ENCODE measurements at places on chromosomes 3 and 15.

DNA sequence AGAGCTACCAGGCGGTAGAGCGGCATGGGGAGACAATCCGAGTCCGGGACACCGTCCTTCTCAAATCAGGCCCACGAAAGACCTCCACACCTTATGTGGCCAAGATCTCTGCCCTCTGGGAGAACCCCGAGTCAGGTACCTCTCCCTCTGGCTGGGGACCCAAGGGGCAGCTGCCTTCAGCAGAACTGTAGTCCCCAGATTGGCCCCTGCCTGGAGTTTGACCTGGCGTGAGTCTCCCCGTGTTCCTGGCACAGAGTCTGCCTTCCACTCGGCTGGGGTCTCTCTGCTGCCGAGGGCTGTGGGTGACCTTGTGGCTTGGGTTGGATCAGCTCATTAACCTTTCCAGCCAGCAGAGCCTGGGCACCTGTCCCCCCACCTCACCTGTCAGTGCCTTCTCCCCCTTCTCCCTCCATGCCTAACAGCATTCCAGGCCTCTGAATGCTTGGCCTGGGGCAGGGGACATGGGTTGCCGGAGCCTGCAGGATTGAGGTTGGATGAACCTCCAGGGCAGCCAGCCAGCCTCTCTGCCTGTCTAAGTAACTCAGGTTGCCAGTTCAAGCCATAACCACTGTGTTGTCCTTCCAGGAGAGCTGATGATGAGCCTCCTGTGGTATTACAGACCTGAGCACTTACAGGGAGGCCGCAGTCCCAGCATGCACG is 6.8 kb upstream of the CHST14 start:
- no peak for DNase-seq

DNA sequence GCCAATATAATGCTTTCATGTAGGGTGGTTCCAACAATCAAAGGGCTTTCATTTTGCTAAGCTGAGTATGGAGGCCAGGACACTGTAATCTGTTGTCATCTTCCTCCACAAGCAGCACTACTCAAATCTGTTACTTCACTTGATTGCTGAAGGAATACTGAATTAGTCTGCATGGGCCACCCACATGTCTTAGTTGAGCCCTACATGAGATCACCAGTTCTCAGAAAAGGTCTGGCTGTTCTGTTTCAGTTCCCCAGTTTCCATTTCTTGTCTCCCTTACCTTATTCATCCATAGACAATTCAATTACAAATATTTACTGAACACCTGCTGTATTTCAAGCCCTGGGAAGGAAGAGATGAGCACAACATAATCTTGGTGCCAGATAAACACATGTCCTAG is 119.2 kb downstream of the FHIT start:
- no peak for DNase-seq

- DNase-seq = peak; percentile 2
Measured at GRCh38 chr3:133386876-133387275, 13.0 kb upstream of the BFSP2 start.

DNA sequence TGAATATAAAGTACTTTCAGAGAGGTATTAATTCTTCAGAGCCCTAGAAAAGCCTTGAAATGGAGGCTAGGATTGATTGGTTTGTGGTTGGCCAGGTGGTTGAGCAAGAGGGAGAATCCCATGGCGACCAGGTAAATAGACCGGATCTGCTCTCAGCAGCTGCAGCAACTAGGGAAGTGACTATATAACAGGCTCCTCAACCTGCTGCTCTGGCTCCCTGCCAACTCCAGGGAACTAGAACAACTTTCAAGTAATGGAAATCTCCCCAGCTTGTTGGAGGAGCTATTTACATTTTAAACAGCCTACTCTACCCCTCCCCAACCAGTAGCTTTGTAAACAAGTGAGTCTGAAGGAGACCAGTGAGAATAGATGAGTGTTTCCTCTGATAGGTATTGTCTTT is 121.8 kb upstream of the CADM2 start:
- DNase-seq = no peak

DNA sequence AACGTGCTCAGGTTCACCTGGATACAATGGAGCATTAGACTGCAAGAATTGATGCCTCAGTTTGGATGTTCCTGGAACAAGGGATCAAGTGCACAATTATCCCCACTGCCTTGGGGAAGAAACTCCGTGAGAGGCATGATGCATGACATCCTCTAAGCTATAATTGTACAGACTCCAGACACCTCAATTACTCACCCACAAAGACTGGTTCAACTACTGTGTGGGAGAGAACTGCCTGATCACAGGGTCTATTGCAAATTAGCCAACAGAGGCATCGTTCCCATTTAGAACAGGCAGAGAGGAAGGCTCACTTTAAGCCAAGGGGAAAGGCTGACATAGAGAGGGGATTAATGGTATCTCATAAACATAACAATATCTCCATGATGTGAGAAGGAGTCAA is 43.5 kb downstream of the ARRDC4 start:
- no peak for DNase-seq

GRCh38 chr3:140823106-140823505 is 118.5 kb upstream of the SLC25A36 start:
- no peak for DNase-seq

DNA sequence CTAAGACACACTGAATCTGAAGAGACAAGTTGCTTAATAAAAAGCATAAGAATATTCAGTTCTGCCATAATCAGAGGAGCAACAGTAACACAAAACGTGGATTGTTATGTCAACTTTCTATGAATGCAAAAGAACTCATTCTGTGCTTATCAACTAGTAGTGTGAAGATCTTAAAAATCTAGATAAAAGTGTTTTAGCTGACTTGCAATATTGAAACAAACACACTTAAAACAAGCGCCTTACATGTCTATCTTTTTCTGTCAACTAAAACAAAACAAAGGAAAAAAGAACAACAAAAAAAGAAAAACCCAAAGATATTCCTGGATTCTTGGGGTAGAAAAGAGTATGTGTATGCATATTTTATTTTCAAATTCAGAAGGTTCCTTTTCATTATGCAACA is 37.7 kb downstream of the TASOR start:
- DNase-seq = no peak

DNA sequence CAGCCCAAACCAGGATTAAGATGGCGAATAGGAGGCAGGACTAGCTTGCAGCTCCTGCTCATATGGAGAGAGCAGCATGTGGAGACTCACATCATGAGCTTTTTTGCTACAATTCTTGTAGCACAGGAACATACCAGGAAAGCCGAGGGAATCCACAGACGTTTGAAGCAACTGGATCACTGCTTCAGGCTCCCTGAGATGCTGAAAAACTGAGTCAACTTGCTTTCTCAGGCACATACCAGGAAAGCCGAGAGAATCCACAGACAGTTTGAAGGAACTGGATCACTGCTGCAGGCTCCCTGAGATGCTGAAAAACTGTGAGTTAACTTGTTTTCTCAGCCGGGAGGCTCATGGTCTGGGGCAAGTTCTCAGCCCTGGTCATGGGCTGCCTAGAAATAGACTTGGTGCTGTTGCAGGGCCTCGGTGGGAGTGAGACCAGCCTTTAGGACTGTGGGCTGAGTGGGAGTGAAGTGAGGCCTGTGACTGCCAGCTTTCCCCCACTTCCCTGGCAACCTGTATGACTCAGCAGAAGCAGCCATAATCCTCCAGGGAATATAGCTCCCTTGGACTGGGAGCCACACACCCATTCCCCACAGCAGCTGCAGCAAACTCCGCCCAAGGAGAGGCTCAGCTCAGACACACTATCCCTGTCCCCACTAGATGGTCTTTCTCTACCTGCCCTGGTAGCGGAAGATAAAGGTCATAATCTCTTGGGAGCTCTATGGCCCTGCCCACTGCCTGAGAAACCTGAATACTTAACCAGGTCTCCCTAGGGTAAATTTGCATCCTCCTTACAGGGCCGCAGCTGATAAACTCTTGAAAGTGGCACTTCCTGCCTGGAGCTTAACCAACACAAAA is 51.9 kb upstream of the PFN2 start:
- no peak for DNase-seq

- DNase-seq = no peak
Measured at GRCh38 chr15:52391069-52391468, 95.5 kb upstream of the MYO5C start.

- DNase-seq = no peak
Measured at GRCh38 chr3:159813822-159814531, 174.7 kb upstream of the IL12A start.

DNA sequence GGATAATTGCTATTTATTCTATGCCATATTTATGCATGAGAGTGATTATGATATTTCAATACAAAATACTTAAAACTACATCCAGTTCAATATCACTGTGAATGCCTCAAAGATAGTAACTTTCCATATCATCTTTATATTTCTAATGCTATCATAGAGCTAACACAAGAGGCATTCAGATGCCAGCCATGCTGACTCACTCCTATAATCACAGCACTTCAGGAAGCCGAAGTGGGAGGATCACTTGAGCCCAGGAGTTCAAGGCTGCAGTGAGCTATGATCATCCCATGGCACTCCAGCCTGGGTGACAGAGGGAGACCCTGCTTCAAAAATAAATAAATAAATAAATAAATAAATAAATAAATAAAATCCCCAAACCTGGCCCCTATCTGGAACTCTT is 498.7 kb downstream of the EPHA3 start:
- no peak for DNase-seq

DNA sequence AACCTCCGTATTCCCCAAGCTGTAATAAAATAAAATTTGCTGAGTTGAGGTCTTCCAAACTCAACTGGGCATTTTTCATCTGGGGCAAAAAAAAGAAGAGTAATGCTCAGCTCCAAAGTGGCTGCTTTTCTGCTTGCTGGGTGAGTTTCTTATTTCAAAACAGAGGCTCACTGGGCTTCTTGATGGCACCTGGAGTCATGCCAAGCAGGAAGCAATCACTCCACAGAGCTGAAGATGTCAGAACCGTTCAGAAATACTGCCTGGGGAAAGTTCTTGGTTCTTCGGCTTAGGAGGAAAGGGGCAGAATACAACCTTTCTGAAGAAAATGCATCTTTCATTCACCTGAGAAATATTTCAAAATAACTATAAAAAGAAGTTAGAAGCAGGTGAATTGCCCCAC is 4.1 kb downstream of the CCR9 start:
- peak; percentile 7 for DNase-seq

DNA sequence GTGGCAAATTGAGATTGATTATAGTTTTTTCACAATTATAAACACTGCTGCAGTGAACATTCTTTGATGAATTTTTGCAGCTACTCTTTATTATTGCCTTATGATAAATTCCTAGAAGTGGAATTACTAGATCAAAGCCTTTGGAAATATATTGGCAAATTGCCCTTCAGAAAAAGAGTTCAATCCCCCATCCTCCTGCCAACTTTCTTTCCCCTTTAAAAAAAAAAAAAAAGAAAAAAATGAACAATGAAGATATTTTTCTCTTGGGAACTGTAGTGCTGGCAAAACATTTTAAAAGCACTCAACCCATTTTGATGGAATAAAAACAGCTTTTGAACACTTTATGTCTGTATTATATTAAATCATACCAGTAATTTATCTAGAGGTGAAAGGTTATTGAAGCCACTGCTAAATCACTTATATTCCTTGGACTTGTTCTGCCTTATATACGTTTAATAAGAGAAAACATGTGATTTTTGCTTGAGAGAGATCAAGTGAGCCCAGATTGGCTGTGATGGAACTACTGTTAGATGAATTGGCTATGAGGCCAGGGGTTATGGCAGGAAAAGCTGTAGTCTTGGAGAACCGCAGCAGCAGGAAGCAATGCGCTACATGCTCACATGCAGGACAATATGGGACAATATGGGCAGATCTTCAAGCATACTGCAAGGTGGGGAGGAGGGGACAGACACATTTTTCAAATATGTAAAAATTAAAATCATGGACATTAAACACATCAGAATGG is 212.8 kb upstream of the C2CD4B start:
- DNase-seq = no peak

DNA sequence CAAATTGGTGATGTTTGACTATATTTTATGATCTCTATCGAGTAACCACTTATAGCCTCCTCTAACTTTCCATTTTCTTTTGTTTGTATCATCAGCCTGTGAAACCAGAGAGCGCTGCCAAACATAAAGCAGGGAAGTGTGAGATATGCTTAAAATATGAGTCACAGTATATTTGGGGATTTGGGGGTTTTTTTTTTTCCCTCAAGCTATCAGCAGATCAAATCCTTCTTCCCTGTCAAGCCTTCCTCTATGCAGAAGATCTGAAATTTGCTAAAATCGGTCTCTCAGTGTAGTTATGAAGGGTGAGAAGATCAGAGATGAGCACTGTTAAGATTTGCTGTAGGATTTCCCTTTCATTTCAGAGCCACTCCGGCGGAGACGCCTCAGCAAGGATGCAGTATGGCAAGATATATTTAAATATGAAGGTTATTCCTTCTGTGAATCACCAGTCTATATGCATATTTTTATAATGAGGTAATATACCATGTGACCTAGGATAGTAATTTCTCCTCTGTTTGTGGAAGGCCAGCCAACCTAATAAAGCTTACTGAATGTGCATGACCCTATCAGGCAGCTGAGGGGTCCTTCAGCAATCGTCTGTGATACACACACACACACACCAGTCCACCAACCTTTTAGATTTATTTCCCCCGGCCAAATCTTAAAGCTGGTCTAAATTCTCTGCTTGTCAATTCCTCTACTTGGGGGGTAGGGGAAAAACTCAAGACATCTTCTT is 474.1 kb downstream of the FOXP1 start:
- no peak for DNase-seq

DNA sequence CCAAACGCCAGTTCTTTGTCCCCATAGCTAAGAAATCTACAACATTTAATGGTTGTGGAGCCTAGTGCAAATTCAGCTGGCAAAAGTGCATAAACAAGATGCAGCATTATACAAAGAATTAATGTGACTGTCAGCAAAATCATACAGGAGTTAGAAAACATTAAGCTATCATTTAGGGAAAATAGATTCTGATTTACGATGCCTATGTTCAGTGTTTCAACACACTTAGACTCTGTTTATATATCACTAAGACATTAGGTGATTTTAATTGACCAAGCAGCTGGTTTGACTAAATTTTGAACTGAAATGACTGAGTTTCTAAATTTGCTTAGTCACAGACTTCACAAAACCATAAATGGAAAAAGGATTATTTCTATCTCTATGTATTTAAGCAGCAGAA is 1076.8 kb downstream of the TBL1XR1 start:
- DNase-seq = no peak

- DNase-seq = no peak
Measured at GRCh38 chr3:2599471-2599870, 500.8 kb downstream of the CNTN4 start.

GRCh38 chr3:39569095-39569494 is 101.6 kb downstream of the MOBP start:
- DNase-seq = no peak

DNA sequence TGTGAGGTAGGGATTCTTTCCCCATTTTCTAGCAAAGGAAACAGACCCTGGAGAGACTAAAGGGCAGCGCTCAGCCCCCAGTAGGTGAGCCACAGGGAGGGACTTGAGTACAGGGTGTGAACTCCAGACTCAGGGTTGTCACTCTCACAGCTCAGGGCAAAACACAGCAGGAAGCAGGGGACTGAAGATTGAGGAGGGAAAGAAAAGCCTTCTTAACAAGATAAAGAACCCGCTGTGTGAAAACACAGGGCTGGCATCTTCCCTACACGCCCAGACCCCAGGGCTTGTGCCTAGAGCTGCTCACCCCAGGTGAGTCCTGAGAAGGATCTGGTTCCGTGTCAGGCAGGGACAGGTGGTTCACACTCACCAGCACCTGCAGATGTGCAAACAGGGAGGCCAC is 59.6 kb downstream of the ABTB1 start:
- DNase-seq = no peak

GRCh38 chr15:39403640-39404117 is 177.2 kb upstream of the THBS1 start:
- DNase-seq = no peak

All from Kasumi-1 (cell line).